ENCODE measurements at places on chromosomes 7 and 10.
A peak's percentile ranks its signal among the peaks of the same experiment; 100 is the strongest.

GRCh38 chr7:44473295-44473694 lies 17.2 kb downstream of the NUDCD3 start:
- DNase-seq, result no peak

GRCh38 chr7:47786557-47787248 lies 161.6 kb downstream of the PKD1L1 start:
- DNase-seq, result no peak

DNA sequence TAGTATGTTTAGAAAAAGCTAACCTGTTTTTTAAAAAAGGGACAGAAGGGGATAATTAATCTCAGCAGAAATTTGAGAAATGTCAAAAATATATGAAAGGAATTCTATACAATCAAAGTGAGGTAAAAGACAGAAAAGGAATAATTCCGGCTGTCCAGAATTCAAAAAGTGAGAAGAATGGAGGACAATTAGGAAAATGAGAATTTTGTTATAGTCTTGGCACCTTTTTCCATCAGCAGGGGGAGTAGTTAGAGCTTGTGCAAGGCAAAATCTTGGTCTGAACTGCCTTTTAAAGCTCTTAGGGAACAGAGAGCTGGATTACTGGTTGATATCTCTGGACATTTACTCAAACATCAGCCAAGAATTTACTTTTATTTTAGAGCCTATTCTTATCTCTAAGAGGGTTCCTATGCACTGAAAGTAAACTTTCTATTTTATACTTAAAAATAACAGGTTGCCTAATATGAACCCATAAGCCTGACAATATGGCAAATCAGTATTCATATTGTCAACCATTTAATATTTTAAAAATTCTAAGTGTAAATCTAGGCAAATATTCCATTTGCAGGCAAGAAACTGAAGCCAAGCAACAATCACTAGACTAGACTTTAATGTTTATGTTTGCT lies 185.6 kb downstream of the ANK3 start:
- DNase-seq, result peak; percentile 37

DNA sequence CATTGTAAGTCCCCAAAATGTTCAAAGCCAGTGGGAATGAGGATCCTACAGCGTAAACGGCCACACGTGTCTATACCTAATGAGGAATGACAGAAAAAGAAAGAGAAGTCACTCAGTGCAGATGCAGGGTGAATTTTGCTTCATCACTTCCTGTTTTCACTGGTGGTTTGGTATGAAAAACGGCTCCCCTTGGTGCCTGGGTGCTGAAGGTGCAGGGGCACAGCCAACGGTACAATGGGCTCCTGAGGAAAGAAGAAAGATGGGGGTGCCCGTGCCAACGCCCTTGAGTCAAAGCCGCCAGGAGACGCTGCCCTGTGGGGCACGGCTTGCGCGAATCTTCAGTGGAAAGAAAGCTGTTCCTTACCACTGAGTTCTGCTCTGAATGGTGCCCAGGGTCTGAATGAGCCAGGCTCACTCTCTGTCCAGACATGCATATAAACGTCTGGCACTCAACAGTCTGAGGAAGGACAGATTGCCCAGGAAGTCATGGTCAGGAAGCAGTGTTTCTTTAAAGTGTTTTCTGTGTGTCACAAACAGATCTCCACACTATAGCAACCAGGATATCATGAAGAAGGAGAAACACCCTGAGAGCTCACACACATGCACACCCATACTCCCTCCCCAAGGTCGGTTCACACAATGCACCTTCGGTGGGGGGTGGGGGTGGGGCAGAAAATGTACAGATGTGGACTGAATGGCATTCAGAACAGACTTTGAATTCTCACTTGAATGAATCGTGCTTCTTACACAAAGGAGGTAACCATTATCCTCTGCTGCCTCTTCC lies 105.8 kb downstream of the ELMO1 start:
- DNase-seq, result no peak

DNA sequence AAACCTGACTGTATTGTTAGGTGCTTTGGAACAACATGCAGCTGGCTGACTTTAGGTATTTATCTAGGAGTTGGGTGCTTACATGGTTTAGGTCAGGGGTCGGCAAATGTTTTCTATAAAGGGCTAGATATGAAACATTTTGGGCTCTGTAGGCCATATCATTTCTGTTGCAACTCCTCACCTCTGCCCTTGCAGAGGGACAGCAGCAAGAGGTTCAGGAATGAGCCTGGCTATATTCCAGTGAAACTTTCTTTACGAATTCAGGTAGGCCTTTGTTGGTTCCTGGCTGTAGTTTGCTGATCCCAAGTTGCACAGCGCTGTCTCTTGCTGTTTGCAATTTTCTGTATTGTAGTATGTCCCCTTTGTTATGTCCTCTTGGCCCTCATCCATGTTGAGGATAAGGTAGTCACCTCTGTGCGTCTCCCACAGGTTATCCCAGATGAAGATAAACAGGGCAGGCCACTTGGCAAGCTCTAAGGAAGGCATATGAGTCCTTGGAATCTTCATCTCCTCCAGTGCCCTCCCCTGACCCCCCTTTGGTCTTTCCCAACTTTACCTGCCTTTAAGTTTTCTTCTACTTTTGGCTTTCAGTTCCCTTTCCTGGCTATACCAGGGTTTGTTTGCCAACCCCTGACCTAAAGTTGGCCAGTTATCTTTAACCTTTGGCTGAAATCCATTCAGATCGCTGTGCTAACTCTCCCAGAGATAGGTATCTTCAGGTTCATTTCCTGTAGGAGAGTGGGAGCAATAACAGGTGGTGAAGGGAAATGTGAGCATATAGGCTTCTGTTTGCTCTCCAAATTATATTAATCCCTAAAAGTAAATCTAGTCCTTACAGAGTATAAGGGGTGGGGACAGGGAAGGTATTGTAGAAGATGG lies 36.1 kb downstream of the SGPL1 start:
- DNase-seq, result no peak

- no peak for DNase-seq
Measured at GRCh38 chr10:18306031-18306430, 165.8 kb downstream of the CACNB2 start.

DNA sequence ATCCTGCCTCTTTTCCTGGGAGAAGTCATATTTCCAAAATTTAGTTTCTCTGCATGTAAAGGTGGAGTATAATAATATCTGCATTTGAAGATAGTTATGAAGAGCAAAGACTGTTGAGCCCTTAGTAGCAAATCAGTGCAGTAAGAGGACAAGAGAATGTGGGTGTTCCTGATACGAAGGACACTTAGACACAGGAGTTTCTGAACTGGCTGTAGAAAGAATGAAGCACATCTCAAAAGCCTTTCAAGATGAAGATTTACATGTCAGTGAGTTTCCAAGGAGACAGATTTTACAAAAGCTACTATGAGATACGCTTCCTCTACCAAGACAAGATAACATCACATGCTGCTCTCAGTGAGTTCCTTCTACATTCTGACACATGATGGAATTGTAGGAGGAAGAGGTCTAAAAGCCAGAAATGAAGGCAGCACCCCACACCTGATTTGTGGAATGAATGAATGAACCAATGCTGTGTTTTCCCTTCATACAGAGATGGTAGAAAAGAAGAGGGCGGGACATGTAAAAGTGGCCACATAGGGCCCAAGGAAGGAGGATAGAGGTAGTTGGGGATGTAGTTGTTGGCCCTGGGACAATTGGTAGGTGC lies 173.6 kb upstream of the PDE1C start:
- DNase-seq, result no peak

GRCh38 chr7:134114992-134115391 lies 12.1 kb upstream of the LRGUK start:
- DNase-seq, result no peak

GRCh38 chr7:99543916-99544315 lies 8.0 kb downstream of the FAM200A start:
- DNase-seq, result no peak

- no peak for DNase-seq
Measured at GRCh38 chr7:4486907-4487306, 195.2 kb upstream of the FOXK1 start.

GRCh38 chr10:31242902-31243301 lies 76.1 kb upstream of the ZEB1 start:
- DNase-seq, result no peak

DNA sequence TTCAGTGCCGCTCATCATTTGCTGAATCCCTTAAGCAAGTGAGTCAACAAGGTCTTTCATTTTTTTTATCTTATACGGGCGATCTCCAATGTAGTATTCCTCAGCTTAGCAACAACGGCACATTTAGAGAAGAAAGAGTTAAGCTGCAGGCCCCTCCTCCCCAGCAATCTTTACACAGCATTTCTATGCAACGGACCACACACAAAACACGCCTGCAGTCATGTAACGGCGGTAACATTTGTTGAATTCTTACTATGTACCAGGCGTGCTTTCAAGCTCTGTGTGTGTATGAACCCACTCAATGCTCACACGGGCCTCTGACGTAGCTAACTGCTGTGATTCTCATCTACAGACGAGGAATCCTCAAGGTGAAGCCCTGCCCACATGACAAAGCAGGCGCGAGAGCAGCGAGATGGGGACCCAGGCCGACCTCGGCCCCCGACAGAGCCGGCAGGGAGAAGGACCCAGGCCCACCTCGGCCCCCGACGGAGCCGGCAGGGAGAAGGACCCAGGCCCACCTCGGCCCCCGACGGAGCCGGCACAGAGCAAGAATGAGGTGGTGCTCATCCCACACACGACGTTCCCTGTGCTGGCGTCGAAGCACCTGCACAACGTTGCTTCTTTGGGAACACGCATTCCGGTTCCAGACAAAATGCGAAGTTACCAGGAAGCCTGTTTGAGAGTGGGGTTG lies 240.7 kb downstream of the ZMYND11 start:
- no peak for DNase-seq

DNA sequence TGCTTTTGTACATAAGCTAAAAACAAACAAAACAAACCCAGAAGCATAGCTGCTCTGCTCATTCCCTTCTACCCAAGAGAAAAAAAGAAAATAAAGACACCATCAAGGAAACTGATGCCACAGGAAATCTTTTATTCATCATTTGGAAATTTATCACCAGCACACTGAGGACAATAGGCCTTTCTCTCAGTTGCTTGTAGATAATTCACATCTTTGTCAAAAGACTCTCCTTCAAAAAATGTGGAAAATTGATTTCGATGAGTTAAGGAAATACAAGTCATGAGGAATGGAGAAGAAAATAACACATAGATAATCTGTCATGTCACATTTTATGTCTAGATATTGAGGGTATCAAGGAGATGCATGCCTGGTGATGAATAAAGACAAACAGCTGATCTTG lies 53.5 kb downstream of the ZNF37A start:
- DNase-seq, result no peak

DNA sequence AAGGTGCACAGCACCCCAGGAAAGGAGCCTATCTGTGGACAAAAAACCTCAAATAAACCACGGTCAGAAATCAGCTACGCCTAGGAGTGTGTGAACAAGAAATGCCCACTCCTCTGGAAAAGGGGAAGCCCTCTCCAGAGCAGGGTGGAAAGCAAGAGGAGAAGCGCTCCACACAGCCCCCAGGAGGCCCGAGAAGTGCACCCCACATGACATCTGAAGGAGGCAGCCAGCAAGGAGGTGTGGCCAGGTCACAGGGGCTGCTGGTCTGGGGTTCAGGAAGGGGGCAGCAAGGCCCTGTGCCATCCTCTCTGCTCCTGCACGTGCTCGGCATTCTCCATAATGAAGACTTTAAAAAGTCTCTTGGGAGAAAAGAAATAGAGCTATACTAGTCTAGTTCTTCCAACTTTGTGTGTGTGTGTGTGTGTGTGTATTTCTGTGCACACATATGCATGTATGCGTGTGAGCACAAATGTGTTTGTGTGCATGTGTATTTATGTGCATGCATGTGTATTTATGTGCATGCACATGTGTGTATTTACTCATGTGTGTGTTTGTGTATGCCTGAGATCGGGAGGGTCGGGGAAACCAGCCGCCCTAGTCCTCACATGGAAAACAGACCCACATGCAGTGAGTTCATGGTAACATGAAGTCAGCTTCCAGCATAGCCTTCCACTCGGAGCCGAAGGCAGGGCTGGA lies 76.5 kb downstream of the TNS3 start:
- DNase-seq, result no peak

DNA sequence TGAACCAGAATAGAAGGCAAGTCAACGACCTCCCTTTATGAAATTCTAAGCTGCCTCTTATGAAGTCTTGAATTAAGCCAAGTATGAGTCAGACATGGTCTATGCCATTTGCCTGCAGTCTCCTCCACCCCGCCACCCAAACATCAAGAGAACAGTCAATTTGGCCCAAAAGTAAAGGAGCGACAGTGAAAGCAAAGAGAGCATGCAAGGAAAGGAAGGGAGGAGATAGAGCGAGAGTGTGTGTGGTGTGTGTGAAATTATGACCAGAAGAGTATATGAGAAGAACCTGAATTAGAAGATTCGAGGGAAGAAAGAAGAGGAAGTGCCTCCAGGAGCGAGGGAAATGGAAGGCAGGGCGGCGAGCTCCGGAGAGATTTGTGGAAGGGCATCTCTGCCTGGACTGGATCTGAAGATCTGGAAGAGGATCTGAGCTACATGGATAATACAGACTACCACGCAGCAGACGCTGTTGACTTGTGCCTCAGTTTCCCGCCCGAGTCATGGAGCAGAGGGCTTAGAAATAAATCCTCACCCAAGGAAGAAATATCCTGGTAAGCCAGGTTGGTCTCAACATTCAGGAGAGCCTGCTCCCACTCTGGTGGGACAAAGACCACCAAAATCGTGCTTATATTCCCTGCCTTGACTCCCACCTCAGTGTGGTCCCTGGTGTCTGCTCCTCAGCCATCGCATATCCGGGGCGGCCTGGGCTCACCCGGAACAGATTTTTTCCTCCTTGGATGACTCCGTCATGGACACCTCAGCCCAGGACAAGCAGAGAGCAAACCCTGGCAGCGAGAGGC lies 459 bp downstream of the ZDHHC6 start:
- no peak for DNase-seq

DNA sequence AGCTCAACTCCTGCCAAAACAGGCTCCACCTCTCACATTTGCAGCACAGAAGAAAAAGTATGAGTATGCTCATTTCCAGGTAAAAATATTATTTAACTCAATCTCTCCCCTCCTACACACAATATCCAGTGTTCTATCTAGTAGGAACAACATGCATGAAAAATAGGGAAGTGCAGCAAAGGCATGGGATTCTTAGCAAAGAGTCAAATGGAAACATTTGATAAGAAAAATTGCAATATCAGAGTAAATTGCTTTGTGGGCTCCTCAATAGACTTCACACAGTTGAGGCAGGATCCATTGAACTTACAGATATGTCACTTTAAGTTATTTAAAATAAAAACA lies 150.9 kb downstream of the ANK3 start:
- DNase-seq, result no peak

DNA sequence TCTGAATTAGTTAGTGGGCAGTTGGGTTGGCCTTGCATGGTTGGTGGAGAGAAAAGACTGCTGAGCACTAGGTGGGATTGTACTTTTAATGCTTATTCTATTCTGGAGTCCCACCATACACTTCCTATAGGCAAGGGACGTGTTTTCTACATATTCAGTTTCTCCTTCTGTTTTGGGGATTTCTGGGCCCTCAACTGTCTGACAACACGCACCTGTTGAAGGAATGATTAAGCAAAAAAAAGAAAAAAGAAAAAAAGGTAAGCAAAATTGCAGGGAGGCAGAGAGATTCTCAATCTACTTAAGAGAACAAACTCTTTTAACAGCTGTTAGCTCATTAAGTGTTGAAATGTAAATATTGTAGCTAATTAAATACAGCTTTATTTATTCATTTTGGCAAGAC lies 541.3 kb downstream of the CALN1 start:
- no peak for DNase-seq

GRCh38 chr7:52355053-52355452 lies 680.4 kb upstream of the POM121L12 start:
- no peak for DNase-seq
